ENCODE measurements at places on chromosomes 7 and 10.

GRCh38 chr10:3248526-3249306, 76.1 kb upstream of the PITRM1 start:
- DNase-seq: no peak

DNA sequence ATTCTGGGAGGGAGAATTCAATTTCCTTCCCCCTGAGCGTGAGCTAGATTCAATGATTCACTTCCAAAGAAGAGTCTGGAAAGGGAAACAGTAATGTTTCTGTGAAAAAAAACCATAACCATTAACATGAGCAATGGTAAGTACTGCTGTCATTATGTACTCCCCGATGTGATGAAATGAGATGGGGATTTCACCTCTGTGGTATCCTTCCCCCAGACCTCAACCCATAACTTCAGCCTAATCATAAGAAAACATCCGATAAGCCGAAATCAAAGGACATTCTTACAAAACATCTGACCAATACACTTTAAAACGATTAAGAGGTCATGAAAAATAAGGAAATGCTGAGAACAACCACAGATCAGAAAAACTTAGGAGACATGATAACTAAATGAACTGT, 27.2 kb downstream of the EZH2 start:
- DNase-seq: no peak

DNA sequence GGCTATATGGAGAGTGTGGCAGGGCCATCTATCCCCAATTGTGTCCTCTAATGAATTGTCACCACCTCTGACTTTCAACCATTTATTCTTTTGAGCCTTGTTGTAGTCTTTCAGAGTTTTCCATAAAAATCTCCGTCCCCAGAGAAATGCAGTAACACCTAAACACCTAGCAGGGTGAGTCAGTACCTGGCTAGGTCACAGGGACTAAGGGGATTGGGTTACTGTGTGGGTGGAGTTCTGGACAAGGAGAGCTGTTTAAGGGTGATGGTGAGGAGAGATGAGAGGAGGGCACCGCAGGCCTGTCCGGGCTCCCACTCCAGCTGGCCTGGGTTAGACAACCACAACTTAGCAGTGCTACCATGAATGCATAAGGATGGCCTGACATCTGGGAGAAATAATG, 186.2 kb upstream of the LYZL1 start:
- no peak for DNase-seq

GRCh38 chr10:97116462-97117162, 69.1 kb downstream of the SLIT1 start:
- no peak for DNase-seq

DNA sequence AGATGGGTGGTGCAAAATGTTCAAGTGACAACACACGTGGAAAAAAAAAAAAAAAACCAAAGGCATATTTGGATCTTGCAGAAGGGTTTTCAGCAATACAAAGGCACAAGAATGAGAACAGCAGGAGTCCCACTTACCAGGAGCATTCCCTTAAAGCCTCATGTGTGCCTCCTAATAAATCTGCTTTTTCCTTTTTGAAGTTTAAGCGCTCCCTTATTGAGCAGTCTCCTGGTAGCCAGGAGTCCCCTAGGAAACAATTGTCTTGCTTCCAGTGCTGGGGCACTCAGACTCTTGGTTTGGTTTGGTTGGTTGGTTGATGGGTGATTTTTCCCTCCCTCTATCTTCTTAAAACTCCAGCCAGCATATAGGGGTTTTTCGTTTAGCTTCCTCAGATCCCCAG, 321.8 kb upstream of the NFE2L3 start:
- no peak for DNase-seq

DNA sequence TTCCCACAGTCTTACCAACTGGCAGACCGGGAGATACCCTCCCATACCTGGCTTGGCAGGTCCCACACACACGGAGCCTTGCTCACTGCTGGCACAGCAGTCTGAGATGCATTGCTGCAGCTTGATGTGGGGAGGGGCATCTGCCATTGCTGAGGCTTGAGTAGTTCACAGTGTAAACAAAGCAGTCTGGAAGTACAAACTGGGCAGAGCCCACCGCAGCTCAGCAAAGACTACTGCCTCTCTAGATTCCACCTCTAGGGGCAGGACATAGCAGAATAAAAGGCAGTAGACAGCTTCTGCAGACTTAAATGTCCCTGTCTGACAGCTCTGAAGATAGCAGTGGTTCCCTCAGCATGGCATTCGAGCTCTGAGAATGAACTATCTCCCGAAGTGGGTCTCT, 69.6 kb upstream of the RELN start:
- DNase-seq: no peak

- no peak for DNase-seq
Observed at GRCh38 chr7:2019711-2020511, 212.8 kb downstream of the MAD1L1 start.

GRCh38 chr10:51214207-51215196, 140.2 kb downstream of the PRKG1 start:
- no peak for DNase-seq

Data from progenitor cell of endocrine pancreas (in vitro differentiated cells).